ENCODE measurements at places on chromosomes 4 and X. TPM values are rescaled to one million over a fixed set of nuclear protein-coding genes. Genes with fewer than 3 reads are reported as not detected.

The MAGEA4 gene
- not detected for total RNA-seq

The TENM3 gene
- 0.13 TPM for total RNA-seq

The ASB9 gene
- 1.6 TPM for total RNA-seq

The COMMD8 gene
- 20.9 TPM for total RNA-seq

The NAA11 gene
- 0.06 TPM for total RNA-seq
